ENCODE measurements at places on chromosomes 16 and 17.

DNA sequence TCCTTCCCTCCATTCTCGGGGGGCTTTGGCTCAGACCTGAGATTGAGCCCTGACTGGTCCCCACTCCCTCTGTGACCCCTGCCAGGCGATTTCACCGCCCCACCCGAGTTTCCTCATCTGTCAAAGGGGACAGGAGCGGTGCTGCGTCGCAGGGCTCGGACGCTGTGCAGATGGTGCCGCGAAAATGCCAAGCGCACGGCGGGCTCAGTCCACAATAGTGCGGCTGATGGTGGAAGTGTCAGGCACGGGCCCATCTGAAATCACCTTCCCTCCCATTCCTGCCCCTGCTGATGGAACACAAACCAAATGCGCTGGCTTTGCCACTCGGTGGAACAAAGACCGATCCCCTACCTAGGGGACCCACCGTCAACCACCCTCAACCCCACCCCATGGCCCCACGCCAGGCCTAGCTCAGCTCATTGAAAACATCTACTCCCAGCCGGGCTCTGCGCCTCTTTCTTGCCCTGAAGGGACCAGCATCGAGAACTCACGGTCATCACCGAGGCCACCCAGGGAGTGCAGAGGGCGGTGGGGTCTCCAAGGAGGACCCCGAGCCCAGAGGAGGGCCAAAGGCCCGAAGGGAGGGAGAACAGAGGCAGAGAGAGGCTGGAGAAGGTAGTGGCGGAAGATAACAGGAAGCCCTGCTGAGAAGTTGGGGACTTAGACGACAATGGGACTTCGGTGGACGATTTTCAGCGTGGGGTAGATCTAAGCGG is 1.4 kb downstream of the CARHSP1 start:
- peak; percentile 34 for DNase-seq

- no peak for DNase-seq
These were observed 161.3 kb upstream of the GSE1 start for GRCh38 chr16:85451641-85452363.

- DNase-seq, result no peak
These were observed 8.8 kb downstream of the JUP start for GRCh38 chr17:41777574-41778188.

DNA sequence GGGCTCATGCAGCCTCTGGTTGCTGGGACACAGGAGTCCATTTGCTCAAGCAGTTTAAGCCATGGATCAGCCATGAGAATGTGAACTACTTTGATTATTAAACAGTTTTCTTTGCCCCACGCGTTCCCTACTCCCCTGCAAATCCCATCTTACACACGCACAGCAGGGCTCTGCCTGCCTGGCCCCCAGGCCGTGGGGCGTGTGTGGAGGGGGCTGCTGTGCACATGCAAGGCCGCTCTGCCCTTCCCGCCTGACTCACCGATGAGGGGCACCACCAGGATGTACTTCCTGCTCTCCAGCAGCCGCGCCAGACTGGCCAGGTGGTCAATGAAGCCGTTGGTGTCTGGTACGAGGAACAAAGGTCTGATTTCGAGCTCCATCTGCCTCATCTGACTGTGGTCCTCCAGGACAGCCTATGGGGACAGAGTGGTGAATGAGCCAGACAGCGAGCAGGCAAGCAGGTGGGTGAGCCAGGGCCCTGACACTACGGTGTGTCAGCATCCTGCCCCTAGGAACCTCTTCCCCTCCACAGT is 13.7 kb downstream of the HIC1 start:
- no peak for DNase-seq

DNA sequence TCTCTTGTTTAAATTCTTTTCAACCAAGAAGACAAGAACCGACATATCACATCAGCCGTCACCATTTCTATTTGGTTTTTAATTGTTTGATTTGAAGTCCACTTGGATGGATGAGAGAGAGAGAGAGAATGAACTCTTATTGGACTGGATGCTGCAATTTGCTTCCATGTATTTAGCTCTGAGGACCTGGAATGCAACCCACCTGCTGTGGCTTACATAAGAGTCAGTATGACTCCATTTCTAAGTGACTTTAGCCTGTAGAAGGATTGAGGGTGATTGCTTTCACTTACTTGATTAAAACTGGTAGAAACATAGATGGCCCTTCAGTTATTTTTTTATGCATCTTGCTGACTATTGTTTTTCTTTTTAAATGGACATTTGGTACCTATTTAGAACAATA is 296.1 kb downstream of the CNTNAP4 start:
- no peak for DNase-seq
